ENCODE measurements at places on chromosomes 4 and X.

GRCh38 chrX:148784856-148785255 lies 284.4 kb downstream of the AFF2 start:
- DNase-seq, result no peak

GRCh38 chr4:95515589-95515988 lies 33.2 kb downstream of the UNC5C start:
- no peak for DNase-seq

DNA sequence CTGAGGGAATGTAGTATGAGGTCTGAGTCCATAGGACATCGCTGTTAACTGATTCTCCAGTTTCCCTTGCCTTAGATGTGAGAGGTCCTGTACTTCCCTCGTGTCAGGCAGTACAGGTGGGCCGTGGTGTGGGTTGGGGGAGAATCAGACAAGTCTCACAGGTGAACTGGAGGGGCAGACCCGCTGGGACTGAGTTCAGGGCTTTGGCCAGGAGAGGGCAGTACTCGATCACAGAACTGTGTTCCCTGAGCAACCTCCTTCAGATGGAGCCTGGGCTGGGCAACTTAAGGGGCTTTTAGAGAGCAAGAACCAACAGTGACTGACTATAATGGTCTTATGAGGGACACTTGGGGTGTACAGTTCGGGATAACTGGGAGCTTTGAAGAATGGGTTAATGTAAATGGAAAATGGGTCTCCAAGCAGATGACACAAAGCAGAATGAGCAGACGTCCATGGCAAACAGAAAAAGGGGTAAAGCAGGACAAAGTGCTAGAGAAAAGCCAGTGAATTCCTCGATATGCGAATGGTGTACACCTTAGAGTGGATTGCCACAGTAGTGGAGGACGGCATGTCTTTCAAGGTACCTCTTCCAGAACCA lies 83.6 kb downstream of the CCNG2 start:
- DNase-seq, result peak; percentile 11

DNA sequence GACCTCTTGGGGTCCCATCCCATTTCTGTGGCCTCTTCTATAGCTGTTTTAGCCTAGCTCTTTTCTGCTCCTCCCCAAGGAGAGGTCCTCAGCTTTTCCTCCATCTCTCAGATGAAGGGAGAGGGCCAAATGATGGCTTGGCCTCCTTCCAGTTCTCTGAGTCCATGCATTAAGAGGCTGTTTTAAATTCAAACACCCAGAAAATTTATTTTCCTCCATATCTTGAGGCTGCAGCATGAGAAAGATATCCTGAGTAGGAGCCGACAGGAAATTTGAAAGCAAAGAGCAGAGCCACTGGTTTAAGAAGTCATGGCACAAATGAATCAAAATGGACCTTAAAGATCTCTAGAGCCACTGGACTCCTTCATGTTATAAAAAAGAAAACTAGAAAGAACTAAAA lies 558.8 kb downstream of the MID1IP1 start:
- no peak for DNase-seq

DNA sequence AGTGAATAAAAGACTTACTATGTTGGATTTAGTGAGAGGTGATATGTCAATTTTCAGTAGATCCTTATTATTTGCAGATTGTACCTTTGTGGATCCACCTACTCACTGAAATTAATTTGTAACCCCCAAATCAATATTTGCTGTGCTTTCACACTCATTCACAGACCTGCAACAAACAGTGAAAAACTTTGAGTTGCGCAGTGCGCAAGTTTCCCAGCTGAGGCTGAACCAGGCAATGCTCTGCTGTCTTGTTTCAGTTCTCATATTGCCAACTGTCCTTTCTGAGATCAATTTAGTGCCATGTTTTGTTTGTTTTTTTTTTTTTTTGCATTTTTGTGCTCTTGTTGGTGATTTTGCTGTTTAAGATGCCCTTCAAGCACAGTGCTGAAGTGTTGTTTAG lies 40.8 kb upstream of the LEF1 start:
- DNase-seq, result no peak

DNA sequence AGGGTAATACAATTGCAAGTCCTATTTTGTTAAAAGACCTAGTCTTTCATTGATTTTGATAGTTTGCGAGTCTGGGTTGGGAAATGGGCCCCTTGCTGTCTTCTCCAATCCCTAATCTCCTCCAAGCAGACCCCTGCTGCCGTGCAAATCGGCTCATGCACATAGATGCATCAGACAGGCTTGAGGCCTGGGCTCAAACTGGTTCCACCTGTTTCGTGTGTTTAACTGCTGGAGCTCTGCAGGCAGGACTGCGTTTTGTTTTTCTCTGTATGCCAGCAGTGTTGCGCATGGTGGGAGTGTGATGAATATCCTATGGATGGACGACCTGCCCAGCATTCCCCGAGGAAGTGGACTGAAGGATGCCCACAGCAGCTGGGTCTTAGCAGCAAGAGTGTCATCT lies 133.9 kb downstream of the PDGFRA start:
- no peak for DNase-seq

GRCh38 chr4:2449511-2450392 lies 19.2 kb upstream of the RNF4 start:
- no peak for DNase-seq

DNA sequence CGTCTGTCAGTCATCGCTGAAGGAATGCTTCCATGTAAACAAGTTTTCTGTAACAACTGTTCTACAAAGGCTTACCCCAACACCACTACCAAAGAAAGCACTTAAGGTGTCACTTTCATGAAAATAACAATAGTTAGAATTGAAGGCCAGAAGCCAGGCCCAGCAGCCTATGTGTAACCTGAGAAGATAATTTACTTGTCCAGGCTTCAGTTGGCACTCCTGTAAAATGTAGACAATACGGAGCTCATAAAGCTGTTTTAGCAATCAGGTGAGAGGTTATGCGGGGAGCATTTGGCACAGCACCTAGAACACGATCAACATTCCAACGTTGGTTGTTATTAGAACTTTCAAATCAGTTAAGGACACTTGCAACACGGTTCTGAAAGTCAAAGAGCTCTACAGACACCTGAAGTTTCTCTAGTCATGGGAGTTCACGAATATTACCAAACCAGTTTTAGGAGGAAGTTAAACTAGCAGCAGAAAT lies 15.7 kb downstream of the ADGRA3 start:
- no peak for DNase-seq

DNA sequence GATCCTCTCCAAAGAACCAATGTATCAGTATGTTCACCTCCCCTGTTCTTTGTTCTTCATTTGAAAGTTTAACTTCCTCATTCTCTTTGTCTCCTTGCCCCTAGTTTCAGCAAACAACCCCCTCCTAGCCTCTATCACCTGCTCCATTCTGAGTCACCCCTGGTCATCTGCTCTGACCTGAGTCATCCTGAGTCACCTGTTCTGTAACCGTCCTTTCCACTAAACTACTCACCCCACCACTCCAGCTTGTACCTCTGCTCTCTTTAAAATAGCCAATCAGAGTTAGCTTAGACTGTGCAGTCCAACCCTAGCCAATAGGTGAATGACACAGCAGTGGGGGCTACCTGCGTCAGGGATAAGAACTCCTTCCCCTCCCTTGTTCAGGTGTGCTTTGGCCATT lies 249.8 kb upstream of the AADAT start:
- no peak for DNase-seq

DNA sequence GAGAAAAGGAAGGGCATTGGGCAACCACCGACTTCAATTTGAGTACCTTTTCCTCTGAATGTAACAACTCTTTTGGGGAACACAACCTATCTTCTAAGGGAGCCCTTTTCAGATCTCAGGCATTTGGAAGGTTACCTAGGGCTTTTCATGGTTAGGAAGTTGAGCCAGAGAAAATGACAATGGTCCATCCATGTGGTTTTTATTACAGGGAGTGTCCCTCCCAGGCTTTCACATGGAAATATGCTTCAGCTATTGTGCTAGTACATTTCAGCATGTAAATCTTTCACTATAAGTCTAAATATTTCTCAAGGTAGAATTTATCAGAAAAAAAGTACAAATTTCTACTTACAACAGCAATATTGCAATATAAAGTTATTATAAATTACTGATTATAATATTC lies 259.8 kb downstream of the IQCM start:
- DNase-seq, result no peak

DNA sequence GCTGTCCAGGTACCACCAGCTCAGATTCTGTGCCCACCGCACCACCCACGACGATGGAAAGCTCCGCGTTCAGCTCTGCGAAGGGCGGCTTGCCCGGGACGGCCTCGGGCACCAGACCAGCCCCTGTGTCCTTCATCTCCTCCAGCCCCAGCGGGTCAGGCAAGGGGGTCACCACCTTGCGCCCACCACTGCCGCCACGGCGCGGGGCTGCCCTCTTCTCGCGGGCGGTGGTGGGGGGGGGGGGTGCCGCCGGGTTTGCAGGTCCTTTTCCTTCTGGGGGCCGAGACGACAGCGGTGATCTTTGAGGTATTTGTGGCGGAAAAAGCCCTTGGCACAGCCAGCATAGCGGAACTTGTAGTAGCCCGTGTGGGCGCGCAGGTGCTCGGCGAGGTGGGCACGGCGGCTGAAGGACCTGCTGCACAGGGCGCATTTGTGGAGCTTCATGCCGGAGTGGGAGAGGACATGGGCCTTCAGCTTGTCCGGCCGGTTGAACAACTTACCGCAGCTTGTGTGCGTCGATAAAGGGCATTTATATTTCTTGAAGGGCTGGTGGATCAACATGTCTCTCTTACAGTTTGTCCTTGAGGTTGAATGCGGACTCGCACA lies 50.9 kb downstream of the CFAP299 start:
- DNase-seq, result no peak

- no peak for DNase-seq
These were observed 4.7 kb downstream of the FAM149A start for GRCh38 chr4:186109245-186109644.

- no peak for DNase-seq
These were observed 233.2 kb downstream of the STK32B start for GRCh38 chr4:5284517-5284916.

DNA sequence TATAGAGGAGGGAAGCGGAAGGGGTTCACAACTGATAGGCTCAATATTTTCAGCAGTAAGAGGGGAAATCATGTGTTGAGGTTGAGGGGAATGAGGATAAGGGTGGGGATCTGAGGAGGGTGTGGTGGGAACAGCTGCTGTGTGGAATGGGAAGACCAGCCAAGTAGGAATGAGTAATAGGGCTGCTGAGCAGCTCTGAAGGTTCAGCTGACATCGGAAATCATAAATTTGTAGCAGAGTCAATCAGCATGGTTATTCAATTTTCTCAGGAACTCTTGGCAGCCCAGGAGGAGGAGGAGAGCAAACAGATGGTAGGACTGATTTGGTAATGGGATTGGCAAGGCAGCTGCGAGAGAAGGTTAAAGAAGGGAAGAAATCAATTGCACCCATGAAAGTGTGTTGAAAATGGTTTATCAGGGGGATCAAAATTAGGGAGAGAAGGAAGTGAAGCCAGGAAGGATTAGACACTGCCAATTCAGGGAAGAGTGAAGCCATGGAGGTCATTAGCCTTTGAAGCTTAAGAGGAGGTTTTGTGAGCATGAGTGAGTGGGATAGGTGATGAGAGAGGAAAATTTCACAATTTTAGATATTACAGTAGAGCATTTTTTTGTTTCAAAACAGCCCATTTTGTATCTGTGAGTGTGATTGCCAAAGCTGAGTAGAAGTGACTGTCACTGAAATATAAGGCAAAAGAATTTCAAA lies 82.6 kb downstream of the PCDH7 start:
- DNase-seq, result no peak

- no peak for DNase-seq
These were observed 16.2 kb downstream of the GATB start for GRCh38 chr4:151744614-151745013.

DNA sequence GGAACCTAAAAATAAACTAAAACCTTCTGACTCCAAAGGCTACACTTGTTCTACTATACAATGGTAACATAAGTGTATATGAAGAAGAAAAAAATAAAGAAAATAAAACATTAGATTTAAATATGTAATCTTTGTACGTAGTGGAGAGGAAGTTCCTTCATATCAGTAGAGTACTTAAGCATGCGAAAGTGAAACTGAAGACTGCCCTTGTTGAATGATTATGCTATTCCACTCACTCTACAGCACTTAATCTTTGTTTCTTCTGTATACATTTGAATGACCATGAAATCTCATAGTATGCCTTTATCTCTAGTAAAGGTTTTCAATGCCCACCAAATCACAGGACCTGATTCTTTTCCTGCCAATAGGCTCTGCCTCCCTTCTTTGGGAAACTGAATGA lies 78.9 kb downstream of the NDST3 start:
- no peak for DNase-seq
